GM12865 (cell line): ENCODE measurements at places on chromosomes 4 and X.
A peak's percentile ranks its signal among the peaks of the same experiment; 100 is the strongest.

GRCh38 chr4:12697970-12698369, 786.2 kb downstream of the RAB28 start:
- peak; percentile 35 for DNase-seq

DNA sequence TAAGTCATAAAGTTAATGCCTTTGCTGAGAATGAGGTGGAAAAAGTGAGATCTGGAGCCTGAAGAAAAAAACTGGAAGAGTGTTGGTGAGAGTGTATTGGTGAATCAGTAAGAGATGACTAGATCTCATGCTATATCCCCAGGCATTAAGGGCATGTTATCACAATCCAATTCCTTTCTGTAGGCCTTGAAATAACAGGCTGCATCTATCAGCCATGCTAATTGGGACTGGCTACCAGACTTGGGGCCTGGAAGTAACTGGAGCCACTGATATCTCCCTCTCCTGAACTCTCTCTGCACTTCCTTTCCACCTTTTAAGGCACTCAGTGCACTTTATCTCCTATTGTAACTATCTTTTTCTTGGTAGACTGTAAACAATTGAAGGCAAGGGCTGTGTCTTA, 88.8 kb upstream of the HPRT1 start:
- DNase-seq = no peak

- no peak for DNase-seq
Measured at GRCh38 chr4:38582889-38583470, 81.0 kb upstream of the KLF3 start.

DNA sequence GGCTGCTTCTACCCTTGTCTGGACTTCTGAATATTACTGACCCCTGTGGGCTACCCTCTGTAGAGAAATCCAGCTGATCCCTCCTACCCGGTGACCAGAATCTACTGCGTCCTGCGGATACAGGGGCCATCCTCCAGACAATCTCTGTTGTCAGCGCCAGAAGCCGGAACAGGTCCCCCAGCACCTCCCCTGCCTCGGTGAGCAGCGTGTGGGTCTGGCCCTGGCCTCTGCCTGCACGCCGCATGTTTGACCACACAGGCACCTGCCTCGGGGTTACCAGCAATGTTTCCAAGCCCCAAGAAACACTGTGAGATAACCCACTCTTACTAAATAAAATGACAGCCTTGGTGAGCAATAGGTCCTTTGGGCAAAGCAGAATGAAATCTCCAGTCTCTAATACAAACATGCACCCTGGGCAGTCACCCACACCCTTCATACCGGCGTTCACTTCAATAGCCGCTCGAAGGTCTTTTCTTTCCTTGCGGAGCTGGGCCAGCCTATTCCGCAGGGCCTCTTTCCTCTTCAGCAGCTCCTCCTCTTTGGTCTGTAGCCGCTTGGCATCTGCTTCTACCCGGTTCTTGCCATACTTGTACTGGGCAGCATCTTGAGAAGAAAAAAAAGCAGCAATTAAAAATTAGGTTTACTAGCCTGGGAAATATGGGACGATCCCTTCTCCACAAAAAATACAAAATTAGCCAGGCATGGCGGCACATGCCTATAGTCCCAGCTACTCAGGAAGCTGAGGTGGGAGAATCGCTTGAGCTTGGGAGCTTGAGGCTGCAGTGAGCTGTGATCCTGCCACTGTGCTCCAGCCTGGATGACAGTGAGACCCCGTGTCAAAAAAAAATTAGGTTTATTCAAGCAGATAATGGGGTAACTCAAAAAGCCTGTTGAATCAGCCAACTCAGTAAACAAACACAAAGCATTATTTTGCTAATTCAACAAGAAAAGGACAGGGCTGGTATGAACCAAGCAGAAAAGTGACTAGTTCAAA, 165.1 kb downstream of the AFAP1 start:
- DNase-seq = no peak

DNA sequence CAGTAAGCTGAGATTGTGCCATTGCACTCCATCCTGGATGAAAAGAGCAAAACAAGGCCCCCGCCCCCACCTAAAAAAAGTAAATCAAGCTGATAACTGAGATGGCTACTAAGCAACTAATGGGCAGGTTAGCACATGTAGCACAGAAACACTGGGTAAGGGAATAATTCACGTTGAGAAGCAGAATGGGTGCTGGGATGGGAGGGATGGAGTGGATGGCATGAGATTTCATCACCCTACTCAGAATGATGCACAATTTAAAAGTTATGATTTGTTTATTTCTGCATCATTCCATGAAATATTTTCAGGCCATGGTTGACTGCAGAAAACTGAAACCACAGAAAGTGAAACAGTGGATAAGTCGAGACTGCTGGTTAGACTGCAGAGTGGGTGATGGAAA, 224.0 kb downstream of the ARAP2 start:
- no peak for DNase-seq

DNA sequence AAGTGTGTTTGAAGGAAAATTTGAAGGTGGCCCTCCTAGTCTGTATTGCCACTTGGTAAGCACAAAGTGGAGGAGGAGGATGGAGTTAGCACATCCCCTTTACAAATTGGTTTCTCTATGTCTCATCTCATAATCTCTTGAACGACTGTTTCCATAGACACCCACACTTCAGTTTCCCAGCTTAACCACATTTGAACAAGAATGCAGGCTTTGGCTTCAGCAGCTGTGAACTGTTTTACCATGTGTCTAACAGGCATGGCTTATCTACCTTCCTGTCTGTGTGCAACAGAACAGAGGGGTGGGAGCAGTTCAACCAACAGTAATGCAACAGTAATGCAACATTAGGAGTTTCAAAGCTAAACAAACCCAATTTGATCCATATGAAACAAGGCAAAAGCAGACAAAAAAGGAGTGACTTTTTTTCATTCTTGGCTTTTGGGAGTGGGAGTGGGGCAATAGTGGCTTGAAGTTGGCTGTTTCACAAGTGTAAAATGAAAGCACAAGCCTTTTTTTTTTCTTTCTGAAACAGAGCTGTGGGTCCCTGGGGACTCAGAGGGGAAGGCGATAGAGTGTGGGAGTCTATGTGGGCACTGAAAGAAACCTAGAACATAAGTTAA, 108.0 kb downstream of the ITM2A start:
- peak; percentile 94 for DNase-seq
